Activated CD4-positive, CD25-positive, alpha-beta regulatory T cell (primary cell): ENCODE measurements at places on chromosomes 5 and 9.

- DNase-seq, result no peak
Observed at GRCh38 chr5:42064821-42065220, 139.7 kb downstream of the FBXO4 start.

- DNase-seq, result no peak
Observed at GRCh38 chr5:112958093-112959088, 18.2 kb upstream of the DCP2 start.

DNA sequence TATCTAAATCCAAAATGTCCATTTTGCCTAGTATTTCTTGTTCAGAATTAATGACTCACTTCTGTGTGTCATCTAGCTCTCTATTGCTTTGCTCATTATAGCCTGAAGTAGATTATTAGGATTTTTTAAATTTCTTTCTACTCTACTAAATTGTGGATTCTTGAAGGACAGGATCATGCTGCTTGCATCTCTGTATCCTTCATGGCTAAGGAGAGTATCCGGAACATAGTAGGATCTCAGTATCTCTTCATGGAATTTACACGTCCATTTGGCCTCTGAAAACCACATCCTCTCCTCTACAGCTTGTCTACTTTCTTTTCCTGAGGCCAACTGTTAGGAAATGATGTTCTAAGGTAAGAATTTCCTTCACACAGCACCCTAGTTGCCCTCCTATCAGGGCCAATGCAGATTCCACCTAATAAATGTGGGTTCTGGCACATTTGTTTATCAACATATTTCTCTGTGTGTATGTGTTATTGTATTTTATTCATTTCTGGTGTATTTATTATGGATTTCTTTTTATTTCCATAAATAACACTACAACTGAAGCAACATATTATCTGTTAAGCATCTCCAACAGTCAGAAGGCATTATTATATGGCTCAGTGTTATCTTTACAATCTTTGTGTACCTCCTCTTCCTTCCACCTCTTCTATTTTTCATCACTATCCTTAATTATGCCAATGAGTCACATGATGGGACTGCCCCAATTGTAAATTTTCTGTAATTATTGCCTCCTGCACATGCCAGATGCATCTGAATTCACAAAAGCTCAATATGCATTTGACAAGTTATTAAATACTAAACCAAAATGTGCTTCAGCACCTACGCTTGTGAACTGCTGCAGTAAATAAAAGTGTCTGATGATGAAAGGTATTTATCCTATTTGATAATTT, 557.8 kb upstream of the TLE4 start:
- DNase-seq, result no peak

GRCh38 chr5:114412510-114413171, 50.8 kb downstream of the KCNN2 start:
- DNase-seq, result no peak

DNA sequence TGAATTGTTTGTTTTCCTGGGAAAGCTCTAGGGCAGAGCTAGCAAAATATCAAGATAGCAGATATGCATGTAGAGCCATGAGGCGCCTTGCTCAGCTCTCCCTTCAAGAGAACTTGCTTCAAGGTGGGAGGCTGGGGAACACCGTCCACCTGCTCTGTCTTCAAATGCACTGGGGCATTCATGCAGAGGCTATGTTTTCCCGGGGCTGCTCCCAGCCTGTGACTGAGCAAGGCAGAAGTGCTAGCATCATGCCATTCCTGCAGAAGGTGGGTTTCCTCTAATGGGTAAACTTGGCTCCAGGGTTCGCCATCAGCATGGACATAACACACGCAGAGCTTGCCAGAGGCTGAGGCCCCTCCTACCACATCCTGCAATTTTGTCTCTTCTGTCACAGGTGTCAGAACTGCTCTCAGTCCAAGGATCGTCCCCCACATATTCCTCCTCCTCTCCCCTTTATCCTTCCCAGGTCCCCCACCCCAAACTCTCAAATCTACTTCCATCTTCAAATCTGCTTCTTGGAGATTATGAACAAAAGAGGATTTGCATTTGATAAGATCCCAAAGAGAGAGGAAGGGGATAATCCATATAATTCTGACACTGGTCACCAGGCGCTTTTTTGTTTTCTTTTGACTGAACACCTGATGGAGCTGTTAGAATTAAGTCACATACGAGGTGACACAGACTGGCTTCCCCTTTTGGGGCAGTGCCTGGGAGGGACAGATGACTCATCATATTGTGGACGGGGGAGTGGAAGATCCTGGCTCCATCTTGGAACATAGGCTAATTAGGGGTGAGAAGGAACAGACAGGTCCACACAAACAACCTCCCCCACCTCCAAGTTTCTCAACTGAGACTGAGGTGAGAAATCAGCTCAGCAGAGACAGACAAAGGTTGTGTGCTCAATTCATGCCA, 85.0 kb upstream of the TAF11L2 start:
- no peak for DNase-seq

- DNase-seq, result no peak
Observed at GRCh38 chr5:151721812-151722391, 35.2 kb upstream of the SPARC start.

- DNase-seq, result no peak
Observed at GRCh38 chr9:107710953-107711352, 221.4 kb upstream of the KLF4 start.

- no peak for DNase-seq
Observed at GRCh38 chr5:2761921-2762488, 10.5 kb upstream of the IRX2 start.

DNA sequence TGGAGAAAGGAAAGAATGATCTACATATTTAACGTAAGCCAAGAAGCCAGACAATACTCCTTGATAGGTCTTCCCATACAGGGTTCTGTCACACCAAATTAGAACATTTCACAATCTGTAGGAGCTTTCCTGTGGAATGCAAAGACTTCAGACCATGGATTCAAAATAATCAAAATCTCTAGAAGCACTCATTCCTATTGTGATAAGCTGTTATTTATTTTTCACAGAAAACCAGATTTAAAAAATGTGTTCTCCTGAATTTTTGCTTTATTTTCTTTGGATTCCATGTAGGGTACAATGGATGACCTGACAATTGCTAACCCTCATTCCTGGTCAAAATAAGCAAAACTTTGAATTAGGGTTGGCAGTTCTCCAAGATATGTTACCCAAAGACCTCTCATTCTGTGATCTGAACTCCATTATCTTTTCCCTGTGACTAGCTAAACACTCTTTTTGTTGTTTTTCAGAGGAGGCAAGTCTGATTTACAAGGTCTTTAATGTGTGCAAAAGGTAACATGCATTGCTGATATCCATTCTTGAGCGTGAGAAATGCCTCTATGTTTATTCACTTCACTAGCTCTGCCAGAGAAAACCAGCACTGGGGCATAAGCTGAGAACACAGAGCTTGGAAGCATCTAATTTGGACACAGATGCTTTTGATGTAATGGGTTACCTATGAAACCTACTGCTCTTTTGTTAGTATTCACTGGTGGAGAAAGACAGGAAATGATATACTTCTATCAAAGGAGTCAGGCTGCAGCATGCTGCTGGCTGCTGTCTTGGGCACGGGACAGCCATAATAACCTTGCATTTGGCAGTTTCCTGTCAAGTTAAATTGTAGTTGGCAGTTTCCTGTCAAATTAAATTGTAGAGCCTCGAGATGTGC, 31.4 kb downstream of the ACTBL2 start:
- no peak for DNase-seq

- no peak for DNase-seq
Observed at GRCh38 chr9:132350861-132351315, 3.9 kb downstream of the SETX start.

DNA sequence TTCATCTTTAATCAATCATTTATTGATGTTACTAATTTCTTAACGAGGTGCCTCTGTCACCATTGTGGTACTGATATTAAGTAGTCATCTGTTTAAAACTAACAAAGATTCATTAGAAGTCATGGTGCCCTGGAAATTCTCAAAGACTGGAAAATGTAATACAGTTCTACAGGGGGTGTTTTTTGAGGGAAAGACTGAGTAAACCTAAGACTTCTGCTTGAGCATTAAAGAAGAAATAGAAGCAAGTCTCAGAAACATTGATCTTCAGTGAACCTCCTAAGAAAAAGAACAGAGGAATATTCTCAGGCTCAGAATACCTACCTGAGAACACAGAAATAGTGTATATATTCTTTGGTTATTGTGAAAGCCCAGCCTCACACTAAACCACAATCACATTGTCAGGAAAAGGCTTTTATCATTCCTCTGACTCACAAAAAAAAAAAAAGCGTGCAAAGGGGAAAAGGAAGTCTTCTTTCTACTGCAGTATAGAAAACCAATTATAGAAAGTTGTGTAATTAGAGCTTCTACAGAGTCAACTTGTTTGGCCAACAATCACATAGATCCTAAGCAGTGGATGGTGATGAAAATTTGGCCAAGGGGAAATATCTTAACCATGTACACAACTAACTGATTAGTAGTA, 60.8 kb downstream of the HINT1 start:
- DNase-seq, result no peak

- DNase-seq, result no peak
Observed at GRCh38 chr9:2874001-2874750, 30.3 kb upstream of the PUM3 start.

DNA sequence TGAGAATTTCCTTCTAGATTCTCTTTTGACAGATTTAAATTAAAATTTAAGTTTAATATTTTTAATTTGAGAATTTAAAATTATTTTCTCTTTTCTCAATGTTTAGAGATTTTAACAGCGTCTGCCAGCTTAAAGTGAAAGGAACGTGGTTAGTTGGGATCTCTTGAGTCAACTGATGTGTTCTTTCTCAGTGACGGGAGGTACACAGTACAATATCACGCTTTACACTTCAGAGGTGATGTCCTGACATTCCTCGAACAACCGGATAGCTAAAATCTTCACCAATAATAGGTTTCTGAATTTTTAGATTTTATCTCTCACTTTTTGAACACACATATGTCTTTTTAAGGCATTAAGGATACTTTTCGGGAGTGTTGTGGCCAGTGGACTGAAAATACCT, 81.1 kb downstream of the FAM174A start:
- DNase-seq, result no peak

GRCh38 chr5:9188956-9189355, 356.9 kb downstream of the SEMA5A start:
- DNase-seq, result no peak

GRCh38 chr5:77255617-77256016, 45.1 kb downstream of the PDE8B start:
- no peak for DNase-seq

DNA sequence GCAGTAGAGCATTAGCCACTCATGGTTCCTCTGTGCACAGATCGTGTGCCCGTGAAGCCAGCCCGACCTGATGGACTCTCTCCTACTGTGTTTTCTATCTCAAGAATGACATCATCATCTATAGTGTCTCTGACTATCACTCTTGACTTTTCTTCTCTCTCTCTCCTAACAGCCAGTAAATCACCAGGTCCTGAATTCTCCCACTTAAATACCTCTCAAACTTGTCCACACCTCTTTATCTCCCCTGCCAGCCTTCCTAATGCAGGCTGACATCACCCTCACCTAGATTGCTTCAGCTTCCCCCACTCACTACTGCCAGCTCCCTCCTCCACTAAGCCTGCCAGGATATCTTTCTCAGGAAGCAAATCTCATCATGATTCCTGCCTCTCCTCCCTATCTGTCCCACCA, 90.6 kb upstream of the MIER3 start:
- DNase-seq, result no peak

GRCh38 chr9:118670011-118670953, 699.0 kb downstream of the BRINP1 start:
- no peak for DNase-seq
